Kidney tubule cell (primary cell): ENCODE measurements at places on chromosomes 3 and 15.

DNA sequence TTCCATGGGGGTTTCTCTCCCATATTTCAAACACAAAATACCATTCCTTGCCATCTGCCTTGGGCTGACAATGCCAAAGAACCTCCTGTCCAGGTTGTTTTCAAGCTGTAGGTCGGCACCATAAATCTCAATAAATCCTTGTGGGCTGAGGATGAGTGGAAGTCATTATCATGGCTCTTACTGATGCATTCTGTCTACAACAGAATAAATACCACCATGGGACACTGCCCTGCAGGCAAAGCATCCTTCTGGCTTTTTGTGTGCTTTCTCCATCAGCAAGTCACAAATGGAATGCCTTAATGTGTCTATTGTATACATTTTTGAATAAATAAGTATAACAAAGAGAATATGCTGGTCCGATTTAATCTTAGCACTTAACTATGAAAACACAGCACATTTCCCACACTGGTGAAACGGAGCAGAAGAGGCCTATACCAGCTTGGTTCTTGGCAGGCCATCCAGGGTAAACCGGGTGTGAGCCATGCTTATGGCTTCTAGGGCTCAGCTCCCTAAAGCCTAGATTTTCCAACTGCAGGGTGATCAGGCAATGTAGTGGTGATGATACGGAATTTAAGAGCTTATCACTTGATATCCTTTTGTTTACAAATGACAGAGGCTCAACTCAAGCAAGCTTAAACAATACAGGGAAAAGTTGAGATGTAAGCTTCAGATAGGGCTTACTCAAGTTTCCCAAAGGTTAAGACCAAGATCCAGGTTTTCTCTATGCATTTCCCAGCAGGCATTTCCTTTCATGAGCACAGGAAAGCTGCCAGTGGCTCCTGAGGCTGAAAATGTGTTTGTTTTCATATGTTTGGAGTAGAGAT, 133.2 kb upstream of the LRTM1 start:
- DNase-seq, result no peak

DNA sequence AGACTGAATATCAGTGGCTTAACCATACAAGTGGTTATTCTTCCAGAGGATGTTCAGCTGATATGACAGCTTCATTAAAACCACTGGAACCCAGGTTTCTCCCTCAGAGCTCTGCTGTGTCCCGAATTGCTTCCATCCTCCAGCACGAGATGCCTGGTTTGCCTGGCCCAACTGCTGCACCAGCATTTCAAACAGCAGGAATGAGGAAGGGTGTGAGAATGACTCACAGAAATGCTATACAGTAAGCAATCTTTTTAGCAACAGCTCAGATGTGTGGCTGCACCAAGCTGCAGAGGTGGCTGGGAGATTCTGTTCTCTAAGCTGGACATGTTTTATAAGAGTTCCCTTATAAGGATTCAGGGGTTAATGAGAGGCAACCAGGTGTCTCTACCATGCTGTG, 271.0 kb downstream of the GABRG3 start:
- DNase-seq, result peak; percentile 83

DNA sequence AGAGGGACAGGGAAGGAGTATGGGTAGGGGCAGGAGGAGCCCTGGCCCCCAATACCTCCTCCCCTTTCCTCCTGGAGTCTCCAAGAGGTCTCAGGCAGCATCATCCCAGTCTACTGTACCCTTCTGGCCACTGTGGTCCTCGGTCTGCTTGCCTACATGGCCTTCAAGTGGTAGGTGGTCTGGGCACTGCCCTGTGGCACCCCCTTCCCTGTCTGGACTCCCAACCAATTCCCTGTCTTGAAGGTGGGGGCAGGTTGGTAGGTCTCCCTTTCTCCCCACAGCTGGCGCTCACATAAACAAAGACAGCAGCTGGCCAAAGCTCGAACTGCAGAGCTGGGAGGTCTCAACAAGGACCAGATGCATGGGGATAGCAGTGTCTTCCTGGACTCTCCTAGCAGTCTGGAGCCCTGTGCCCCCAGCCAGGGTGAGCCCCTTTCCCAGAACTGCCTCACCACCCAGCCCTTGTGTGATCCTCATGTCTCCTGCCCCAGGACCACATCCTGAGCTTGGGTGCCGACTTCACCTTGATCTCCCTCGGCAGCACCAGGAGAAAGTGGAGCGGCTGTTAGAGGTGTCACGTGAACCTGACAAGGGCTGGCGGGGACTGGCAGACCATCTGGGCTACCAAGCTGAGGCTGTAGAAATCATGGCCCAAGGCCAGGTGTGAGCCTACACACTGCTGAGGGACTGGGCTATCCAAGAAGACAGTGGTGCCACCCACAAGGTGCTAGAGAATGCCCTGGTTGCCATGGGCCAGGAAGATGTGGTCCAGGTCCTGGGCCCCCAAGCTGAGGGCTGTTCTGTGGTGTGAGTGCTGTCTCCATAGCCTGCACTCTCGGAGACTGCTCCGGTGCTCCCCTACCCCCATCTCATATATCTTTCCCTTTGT, 33.1 kb downstream of the NBEAL2 start:
- DNase-seq, result no peak

DNA sequence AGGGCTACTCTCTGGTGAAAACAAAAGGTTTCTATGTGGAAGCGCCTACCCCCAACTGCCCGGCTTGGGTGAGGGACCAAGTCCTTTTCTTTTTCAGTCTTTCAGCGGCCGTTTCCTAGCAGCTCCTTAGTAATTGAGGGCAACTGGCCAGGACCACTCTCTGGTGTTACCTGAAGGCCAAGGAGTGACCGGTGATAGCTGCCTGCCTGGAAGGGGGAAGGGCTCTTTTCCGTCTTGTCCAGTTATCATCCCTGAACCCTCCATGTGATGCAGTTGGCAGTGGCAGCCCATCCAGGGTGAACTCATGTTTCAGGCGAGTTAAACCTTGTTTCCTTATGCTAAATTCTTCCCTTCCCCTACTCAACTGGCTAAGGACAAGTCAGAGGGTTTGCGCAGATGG, 33.3 kb downstream of the RHCG start:
- no peak for DNase-seq

- DNase-seq, result peak; percentile 70
Measured at GRCh38 chr3:5022187-5022965, 43.1 kb downstream of the BHLHE40 start.

DNA sequence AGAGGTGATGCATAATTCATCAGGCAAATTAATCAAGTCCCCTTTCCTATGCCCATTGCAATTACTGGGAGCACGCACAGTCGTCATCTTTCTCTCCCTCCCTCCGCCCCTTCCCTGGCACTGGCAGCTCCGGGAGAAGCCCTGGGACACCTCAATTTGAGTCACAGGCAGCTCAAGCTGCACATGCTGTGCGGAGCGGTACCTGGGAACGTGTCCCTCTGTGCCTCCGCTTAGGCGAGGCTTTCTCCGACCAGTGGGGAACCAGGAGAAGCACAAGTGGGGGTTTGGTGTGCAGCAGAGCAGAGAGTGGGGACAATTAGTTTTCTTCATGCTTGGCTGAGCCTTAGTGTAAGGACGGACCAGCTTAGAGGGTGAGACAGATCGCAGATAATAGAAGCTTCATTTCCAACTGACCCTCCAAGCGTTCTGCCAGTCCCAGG, 88.3 kb downstream of the SOX14 start:
- DNase-seq, result peak; percentile 2

DNA sequence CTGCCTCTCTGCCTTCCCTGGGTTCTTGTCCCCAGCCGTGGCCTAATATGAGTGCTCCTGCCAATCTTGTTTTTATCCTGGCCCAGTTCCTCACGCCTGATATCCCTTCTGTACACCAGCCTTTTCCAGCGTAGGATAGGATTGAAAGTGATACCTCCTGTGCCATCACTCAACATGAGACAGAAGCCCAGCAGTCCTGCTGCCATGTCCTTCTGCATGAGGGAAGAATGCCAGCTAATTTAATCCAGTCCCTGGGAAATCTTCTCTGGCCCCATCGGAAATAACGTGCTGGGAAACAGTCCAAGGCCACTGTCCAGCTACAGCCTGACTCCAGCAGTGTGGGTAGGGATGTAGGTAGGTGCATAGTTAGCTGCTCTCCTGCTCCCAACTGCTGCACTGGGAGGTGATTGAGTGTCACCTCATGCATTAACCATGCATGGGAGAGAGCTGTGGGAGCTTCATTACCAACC, 92.0 kb upstream of the TPM1 start:
- no peak for DNase-seq

GRCh38 chr3:126087552-126088175, 3.7 kb upstream of the SLC41A3 start:
- DNase-seq, result no peak

DNA sequence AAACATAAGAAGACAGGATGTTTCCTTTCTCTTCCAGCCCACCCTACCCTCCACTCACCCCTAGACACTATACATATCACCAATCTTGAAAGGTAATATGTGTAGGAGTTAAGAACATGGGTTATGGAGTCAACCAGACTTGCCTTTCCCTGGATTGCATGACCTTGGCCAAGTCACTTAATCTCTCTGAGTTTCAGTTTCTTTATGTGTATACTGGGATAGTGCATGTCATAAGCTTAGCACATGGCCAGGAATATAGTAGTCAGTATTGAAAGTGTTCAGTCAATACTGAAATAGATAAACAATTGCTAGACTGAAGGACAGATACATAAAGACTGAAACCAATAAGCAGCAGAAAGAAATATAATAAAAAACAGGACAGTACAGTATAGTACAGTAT, 283.2 kb upstream of the STT3B start:
- DNase-seq, result no peak

GRCh38 chr3:151121016-151121415, 35.6 kb downstream of the MED12L start:
- DNase-seq, result no peak
